Activated T-helper 2 cell treated with anti-CD3 and anti-CD28 coated beads, Interferon-gamma antibody, Interleukin-2, Interleukin-4, amounts not matched to agents 10 μg/mL and 5 μg/mL and 100 μg/mL, durations not matched to agents 14 hours and 24 hours and 36 hours (primary cell): ENCODE measurements at places on chromosomes 2 and 18.

GRCh38 chr2:8481463-8482009, 200.3 kb upstream of the ID2 start:
- H3K27ac ChIP-seq: peak overlapping the region; percentile 69
- peaks cover 74% of the 10 kb centered on the region for H3K4me1 ChIP-seq
- DNase-seq: no peak
- no peak overlapping the region for H3K4me3 ChIP-seq
- no peaks in the 10 kb centered on the region for H3K27me3 ChIP-seq

DNA sequence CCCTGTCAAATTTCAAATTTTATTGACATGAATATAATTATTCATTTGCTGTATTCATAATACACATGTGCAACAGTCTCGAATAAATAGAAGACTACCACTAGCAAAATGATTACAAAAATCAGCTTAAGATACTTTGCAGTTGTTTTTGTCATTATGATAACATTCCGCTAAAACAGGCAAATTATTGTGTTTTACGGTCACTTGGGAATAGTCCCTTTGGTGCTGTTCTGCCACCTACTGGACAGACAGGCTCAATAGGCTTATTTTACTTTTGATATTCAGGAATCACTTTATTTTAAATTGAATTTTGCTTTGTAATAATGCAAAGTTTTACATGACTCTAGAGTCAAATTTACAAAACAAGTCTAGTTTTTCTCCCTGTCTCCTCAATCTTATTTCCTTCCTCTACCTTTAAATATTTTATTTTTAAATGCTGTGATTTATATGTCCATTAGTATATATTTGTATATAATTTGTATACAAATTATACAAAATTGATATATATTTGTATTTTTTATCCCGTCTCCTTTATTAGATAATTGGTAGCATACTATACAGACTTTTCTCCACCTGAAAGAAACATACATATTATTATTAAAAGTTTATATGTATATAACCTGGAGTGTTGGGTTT, 456.3 kb downstream of the DLGAP1 start:
- H3K27ac ChIP-seq: no peak overlapping the region
- H3K36me3 ChIP-seq: no peaks in the 10 kb centered on the region
- peaks cover 4% of the 10 kb centered on the region for H3K27me3 ChIP-seq
- no peak for DNase-seq
- H3K4me1 ChIP-seq: no peaks in the 10 kb centered on the region

- no peak overlapping the region for H3K27ac ChIP-seq
- no peaks in the 10 kb centered on the region for H3K4me1 ChIP-seq
- no peaks in the 10 kb centered on the region for H3K36me3 ChIP-seq
- DNase-seq: no peak
Measured at GRCh38 chr2:158266111-158266510, 164.4 kb downstream of the UPP2 start.

DNA sequence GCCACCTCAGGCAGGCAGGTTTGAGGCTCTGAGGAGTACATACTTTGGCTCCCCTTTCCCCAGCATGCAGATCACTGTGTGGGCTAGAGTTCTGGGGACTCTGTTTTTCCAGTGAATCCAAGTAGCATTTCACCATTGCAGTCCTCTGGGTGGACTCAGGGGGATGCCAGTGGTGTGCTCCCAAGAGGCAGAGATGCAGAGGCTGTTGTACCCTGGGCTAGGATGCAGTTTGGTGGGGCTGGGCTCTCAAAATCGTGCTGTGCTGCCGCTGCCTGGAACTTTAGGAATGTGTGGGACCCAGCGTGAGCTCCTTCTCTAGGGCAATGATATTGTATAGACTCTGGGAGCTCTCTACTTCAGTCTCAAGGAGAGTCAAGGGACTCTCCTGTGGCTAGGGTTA, 104.9 kb downstream of the MYO3B start:
- H3K4me1 ChIP-seq: no peaks in the 10 kb centered on the region
- DNase-seq: no peak
- no peak overlapping the region for H3K27ac ChIP-seq
- no peaks in the 10 kb centered on the region for H3K36me3 ChIP-seq

- peaks cover 75% of the 10 kb centered on the region for H3K36me3 ChIP-seq
- peaks cover 23% of the 10 kb centered on the region for H3K4me1 ChIP-seq
- no peaks in the 10 kb centered on the region for H3K27me3 ChIP-seq
Measured at GRCh38 chr2:112077814-112078213, 22.7 kb downstream of the TMEM87B start.
